Omental fat pad (tissue), 4 donors: ENCODE measurements at places on chromosomes 3 and 15.

DNA sequence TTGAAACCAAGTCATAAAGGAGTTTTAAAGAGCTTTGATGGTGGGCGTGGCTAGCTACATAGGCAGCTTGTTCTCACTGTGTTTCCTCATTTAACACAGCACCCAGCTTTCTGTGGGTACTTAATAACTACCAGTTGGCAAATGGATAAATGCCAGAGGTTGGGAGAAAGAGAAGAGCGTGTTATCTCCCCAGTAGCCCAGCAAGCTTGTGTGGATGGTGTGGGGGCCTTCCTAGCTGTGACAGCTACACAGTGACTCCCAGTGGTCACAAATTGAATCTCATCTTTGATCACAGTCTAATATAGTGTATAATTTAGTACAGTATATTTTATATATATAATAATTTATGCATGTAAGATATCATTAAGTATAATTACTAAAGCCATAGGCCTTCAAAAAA is 984.1 kb downstream of the EPHA3 start:
- DNase-seq, result no peak

DNA sequence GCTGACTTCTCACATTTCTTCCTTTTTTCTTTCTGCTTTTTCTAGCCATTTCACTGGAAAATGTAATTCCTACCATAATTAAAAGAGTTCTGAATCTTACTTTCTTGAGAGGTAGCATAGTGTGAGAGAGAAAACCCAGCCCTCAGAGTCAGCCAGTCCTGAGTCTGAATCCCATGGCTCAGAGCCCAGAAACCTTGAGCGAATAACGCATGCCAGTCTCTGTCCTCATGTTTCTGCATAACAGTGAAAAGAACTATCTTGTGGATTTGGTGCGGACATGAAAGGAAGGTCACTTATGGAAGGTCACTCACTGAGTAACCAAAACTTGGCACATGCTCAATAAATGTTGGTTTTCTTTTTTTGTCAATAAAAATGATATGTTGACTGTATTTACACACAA is 29.3 kb upstream of the SLCO3A1 start:
- DNase-seq, result no peak

DNA sequence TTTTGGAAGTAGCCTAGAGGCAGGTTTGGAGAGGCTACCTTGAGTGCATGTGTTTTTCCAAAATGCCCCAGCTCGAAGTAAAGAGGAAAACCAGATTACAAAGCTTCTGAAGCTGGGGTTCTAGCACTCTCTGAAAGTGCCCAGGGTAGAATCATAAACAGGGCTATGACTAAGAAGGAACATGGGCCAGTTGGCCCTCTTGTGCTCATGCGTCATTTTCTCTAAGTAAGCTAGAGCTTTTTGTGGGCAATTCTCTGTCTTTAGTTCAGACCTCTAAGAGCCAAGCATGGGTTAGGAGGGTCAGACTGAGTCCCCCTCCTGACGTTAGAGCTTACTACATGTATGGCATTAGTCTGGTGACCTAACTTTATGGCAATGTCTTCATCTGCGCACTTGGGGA is 129.5 kb upstream of the UMPS start:
- no peak for DNase-seq

DNA sequence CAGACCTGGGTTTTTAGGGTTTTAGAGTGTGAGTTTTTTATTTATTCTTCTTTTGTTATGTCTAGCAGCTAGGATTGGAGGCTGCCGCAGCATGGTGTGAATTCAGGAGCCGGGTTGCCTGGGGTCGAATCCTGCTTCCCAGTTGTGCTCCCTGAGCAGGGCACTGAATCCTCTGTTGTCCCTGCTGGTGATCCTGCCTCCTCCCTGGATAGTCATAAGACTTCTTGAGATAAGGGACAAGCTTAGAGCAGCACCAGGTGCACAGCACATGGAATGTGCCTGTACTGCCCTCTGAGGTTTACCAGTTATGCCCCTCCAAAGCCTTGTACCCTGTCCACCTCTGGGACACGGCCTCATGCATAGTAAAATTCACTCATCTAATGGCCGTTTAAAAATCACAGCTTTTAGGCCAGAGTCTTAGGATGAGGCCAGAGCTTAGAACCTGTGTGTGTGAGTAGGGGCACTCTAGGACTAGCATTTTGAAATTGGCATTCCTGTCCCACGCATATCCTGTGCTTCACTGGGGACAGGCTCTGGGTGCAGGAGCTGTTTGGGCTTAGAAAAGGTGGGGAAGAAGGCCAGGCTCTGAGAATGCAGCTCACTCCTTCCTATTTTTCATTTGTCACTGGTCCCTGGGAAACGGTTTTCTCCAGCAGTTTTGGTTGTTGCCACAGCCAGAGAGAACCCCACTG is 47.7 kb downstream of the CHCHD6 start:
- DNase-seq, result no peak

DNA sequence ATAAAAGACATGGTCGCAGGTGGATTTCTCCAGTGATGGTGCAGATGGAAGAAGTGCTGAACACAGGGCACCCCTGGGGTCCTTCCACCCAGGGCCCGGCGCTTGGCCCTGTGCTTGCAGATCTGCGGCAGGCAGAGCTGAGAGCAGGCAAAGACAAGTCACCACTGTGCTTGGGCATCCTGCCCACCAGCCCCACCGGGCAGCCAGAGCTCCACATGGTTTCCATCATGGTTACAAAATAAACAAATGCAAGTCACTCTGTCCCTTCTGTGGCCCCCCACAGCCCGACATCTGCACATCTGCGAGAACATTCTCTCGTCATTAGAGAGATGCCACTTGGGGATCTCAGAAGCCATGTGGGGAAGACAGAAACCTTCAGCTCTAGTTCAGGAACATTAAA is 37.6 kb upstream of the SFMBT1 start:
- DNase-seq, result no peak

GRCh38 chr3:46553154-46553553 is 12.9 kb downstream of the LRRC2 start:
- no peak for DNase-seq

DNA sequence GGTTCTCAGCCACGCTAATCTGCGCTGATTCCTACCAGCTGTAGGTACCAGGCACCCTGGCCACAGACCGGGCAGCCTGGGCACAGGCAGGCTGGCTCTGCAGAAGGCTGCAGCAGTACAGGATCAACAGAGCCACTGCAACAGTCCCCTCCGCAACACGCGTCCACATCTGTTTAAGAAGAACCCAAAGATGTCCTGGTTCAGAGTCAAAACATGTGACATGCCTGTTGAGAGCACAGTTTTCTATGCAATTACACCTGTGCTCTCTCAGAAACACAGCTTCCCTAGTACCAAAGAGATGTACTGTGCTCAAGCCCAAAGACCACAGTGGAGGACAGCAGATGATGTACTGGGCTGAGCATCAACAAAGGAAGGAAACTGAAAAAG is 18.8 kb downstream of the LRIG1 start:
- DNase-seq, result no peak

DNA sequence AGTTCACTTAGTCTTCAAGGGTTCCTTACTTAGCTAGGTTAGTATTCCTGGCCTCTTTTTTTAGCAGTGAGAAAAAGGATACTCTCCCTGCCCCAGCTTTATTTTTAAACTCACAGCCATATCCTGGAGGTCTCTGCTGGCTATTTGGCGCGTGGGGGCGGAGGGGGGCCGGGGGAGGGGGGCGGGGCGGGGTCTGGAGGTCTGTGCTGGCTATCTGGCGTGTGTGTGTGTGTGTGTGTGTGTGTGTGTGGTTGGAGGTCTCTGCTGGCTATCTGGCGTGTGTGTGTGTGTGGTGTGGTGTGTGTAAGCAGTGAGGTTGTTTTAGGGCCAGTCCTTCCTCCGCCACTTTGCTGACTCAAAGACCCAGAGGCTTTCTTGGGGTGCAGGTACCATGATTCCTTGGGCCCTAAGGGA is 579 bp upstream of the PLAAT1 start:
- no peak for DNase-seq

DNA sequence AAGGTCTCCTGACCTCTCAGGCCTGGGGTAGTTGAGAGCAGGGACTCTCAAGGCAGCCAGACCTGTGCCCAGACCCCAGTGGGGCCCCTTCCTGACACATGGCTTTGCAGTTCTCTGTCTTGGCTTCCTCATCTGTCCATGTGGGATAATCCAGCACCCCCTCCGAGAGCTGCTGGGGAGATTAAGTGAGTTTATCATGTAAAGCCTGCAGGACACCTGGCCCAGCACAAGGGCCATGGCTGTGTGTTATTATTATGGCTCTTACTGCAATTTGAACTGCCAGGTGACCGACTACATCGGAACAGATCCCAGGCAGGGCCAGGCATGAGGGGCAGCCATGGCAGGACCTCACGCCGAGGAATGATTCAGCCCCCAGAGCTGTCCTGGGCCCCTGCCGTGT is 12.6 kb downstream of the DUSP7 start:
- no peak for DNase-seq

DNA sequence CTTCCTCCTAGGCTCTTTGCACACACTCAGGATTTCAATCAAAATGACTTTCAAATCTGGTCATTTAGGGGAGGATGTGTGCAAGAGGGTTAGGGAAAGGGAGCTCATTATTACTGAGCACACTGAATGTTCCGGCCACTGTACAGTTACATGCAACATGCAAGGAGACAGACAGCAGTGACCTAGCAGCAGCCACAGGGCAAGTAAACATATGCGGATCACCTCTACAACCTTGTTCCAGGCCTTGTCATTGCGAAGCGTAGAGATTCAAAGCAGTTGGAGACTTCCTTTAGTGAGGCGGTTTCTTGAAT is 837.6 kb downstream of the AGBL1 start:
- no peak for DNase-seq

DNA sequence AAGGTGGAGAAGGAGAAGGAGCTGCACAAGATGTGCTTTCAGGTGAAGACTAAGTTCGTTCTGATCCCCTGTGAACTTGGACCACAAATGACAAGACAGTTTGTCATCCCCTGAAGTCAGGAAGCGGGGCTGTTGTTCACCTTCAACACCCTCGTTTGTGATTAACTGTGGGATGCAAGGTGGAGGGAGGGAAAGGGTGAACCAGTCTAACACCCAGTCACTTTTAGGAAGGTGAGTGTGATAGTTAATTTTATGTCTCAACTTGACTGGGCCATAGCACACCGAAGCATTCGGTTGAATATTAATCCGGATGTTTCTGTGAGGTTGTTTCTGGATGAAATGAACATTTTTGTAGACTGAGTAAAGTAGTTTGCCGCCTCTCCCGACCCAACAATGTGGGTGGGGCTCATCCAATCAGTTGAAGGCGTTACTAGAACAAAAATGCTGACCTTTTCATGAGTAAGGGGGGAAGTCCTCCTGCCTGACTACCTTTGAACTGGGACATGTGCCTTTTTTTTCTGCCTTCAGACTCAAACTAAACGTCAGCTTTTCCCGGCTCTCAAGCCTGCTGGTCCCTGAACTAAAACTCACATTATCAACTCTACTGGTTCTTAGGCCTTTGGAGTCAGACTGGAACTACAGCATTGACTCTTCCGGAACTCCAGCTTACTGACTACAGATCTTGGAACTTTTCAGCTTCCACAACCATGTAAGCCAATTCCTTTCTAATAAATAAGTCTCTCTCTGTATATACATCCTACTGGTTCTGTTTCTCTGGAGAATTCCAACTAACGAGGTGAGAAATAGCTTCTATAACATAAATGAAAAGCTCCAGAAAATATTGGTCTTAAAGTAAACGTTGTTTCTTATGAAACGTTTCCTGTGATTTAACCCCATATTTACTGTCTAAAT is 264.0 kb upstream of the SLITRK3 start:
- DNase-seq, result no peak

DNA sequence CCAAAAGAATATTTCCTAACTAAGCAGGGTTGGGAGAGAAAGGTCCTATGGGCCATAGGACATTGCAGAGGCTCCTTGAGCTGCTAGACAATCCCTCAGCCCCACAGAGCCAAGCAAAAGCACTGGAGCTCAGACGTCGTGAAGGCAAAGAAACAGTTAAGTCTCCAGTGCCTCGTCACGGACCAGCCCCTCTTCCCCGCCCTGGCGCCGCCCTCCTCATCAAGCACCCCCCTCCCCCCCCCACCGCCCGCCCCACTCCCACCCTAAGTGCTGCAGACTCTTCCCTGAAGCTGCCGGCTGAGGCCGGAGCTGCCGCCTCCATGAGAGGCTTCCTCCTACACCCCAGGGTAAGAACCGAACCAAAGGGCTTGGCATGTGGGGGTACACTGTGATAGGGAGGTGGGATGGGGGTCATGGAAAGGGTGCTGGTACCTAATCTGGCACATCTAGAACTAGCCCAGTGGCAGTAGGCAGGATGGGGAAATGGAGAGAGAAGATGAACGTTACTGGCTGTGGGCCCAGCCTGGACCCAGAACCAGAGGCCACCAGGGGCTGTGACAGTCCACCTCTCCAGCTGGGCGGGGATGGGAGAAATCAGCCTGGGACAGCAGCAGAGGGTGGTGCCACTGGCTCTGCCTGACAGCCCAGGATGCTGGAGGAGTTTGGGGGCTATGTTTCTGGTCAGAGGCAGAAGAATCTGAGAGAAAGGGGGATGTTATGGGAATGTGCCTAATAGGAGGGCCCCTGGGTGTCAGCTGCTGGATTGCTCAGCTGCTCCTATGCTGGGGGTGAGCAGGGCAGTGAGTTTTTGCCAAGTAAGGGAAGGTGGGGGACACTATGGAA is at the start of gene MAP1A:
MAP1A (plus strand) TSS at position 255 of the 843 bp plus-strand sequence. CDS start 3,866 bp downstream, outside the sequence.
- DNase-seq, result no peak

DNA sequence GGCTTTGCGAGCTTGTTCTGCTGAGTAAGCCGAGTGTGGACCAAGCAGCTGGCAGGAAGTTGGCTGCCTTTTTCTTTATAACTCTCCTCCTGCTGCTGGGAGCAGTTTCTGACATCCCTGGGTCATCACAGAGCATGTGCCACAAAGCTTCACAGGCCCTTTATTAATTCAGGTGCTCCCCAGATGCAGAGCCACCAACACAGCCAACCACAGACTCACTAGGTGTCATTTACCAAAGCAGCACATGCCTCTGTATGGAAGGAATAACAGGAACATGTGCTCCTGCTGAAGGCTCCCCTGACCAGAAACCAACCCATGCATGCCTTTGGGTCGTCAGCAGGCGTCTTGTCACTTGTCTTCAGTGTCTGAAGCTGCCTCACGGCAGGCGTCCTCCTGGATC is 152.5 kb downstream of the ADAMTS17 start:
- DNase-seq, result no peak

- no peak for DNase-seq
Observed at GRCh38 chr3:14634763-14635400, 16.7 kb upstream of the CCDC174 start.

GRCh38 chr15:36798794-36799193 is 219.4 kb downstream of the CDIN1 start:
- DNase-seq, result no peak

GRCh38 chr15:75131269-75131643 is 70.4 kb upstream of the C15orf39 start:
- no peak for DNase-seq

DNA sequence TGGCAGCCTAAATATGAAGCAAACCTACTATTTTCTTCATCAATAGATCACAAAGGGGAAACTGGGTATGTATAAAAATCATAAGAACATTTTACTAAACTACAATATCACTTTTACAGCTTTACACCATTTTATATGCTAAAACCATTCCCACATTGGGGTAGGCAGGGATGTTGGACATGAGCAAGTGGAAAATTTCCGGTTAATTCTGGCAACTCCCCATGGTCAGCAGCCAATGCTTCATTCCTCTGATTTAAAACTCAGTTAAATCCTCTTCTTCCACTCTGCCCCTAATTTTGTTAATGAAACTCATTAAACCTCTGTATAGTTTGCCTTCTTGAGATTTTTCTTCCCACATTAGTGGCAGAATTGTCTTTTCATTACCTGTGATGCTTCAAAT is 552.5 kb upstream of the NECTIN3 start:
- no peak for DNase-seq

- no peak for DNase-seq
Observed at GRCh38 chr15:63719281-63719680, 114.5 kb downstream of the HERC1 start.
